PC-3 (cell line): ENCODE measurements at places on chromosomes 5 and 9.

- DNase-seq = no peak
Measured at GRCh38 chr9:75131700-75132099, 43.4 kb downstream of the OSTF1 start.

DNA sequence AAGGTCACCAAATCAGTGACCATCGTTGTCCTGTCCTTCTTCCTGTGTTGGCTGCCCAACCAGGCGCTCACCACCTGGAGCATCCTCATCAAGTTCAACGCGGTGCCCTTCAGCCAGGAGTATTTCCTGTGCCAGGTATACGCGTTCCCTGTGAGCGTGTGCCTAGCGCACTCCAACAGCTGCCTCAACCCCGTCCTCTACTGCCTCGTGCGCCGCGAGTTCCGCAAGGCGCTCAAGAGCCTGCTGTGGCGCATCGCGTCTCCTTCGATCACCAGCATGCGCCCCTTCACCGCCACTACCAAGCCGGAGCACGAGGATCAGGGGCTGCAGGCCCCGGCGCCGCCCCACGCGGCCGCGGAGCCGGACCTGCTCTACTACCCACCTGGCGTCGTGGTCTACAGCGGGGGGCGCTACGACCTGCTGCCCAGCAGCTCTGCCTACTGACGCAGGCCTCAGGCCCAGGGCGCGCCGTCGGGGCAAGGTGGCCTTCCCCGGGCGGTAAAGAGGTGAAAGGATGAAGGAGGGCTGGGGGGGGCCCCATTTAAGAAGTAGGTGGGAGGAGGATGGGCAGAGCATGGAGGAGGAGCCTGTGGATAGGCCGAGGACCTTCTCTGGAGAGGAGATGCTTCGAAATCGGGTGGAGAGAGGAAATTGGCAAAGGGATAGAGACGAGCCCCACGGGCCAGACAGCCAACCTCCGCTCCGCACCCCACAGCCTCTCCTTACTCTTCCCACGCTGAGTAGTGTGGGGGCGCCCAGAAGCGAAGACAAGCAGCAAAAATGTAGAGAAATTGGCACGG is 1.7 kb downstream of the RXFP3 start:
- DNase-seq = no peak

DNA sequence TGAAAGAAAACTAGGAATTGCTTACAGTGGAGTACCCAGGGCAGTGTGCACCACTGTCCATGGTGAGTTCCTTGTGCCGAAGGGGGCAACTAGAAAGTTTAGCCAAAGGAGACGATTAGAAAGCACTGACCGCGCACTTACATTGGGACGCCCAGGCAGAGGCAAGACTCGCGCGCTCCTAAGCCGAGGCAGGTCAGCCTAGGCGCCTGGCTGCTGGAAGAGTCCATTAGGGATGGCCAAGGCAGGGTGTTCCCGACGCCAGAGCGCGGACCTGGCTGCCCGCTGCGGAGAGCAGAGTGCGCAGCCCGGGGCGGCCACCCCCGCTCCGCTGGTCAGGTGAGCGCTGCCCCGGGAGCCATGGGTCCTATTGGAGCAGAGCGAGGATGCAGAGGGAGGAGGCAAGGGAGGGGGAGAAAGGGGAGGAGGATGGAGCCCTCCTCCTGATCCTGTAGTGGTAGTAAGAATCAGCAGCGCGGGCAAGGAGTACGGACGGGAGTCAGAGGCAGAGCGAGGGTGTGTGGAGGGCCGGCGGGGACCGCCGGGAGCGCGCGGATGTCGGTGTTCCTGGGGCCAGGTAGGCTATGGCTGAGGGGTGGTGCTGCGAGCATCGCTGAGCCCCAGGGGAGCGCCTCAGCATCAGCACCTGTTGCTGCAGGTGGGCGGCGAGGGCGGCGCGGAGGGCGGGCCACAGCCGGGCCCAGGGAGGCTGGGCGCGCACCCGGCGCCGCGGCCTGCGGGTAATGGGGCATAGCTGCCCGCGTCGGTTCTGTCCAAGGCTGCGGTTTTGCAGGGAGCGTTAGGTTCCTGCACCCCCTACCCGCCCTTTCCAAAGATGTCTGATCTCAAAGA is at the start of gene ADGRV1:
Gene ADGRV1 (plus strand): TSS at position 454 of the 849 bp plus-strand sequence. CDS start 99 bp downstream, at position 553.
- peak; percentile 99 for DNase-seq

- no peak for DNase-seq
Measured at GRCh38 chr9:133050142-133050541, 11.6 kb upstream of the CEL start.

DNA sequence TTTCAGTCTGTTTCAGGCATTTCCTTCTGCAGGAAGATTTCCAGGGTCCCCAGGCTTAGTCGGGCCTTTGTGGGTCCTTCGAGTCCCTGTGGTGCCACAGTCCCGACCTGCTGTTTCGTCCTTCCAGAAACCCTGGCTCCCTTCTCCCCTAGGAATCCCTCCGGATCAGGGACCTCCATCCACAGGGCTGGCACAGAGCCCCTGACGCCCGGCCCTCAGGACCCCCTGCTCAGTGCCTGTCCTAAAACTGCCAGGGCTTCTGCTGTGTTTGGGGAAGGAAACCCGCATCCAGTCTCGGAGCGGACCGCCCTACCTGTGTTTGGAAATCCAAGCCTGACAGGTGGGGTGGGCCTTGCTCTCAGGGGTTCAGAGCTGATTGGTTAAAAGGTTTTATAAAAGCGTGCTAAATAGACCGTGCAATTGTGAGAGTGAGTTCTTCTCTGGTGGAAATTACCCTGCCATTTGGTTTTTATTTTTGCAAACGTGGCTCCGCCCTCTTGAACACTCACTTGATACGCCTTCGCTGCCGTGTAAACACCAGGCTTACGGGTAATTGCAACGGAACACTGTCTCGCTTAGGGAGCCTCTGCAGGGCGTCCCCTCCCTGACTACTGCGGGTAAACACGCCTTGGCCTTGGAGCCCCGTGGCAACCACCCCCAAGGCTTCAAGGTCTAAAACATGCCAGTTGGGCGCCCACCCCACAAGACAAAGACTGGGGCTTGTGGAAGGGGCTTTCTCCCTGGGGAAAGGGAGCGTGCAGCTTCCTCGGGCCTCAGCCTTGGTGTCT is 121.2 kb downstream of the PHF2 start:
- no peak for DNase-seq

GRCh38 chr5:32785611-32786254 is 74.6 kb downstream of the NPR3 start:
- DNase-seq = peak; percentile 73

GRCh38 chr5:60023255-60023654 is 129.7 kb upstream of the PDE4D start:
- DNase-seq = no peak

DNA sequence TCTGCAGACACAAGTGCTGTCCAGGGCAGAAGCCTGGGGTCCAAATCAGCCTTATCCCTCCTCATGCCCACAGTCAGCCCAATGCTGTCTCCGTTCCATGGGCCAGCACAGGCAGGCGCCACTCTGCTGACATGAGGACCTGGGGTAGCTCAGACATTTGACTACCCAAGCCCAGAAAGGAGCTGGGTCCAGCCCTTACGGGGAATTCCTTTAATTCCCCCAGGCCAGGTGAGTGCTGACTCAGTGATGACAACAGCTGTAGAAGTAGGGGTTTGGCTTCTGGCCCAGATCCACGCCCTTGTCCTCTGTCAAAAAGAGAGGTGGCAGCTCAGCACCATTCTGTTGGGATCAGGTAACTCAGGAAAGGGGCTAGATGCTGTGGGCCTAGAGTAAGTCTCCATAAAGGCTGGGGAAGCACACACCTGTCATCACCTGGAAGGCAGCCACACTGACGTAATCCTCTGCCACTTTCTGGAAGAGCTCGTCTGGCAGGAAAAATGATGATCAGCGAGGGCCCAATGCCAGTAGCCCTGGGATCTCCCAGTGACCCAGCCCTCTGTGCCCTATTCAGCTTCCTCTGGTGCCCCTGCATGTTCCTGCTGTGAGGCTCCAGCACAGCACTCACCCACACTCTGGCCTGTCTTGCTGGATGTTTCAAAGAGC is 1.9 kb downstream of the RAB24 start:
- DNase-seq = peak; percentile 99

DNA sequence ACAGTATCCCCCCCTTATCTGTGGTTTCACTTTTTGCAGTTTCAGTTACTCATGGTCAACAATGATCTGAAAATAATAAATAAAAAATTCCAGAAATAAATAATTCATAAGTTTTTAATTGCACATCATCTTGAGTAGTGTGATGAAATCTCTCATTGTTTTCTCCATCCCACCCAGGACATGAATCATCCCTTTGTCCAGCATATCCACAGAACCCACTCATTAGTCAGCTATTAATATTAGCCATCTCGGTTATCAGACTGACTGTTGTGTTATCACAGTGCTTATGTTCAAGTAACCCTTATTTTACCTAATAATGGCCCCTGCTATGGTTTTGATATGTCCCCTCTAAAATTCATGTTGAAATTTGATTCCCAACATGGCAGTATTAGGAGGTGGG is 40.7 kb downstream of the FAM114A2 start:
- no peak for DNase-seq

DNA sequence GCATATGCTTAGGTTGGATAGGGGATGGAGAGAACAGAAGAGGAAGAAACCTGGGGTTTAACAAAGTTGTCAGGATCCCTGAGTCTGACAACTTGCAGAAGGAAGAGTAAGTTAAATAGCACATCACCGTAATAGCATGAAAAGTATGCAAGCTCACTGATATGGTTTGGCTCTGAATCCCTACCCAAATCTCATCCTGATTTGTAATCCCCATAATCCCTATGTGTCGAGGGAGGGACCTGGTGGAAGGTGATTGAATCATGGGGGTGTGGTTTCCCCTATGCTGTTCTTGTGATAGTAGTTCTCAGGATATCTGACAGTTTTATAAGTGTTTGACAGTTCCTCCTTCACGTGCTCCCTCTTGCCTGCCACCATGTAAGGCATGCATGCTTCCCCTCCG is 193.3 kb downstream of the PSAT1 start:
- no peak for DNase-seq

DNA sequence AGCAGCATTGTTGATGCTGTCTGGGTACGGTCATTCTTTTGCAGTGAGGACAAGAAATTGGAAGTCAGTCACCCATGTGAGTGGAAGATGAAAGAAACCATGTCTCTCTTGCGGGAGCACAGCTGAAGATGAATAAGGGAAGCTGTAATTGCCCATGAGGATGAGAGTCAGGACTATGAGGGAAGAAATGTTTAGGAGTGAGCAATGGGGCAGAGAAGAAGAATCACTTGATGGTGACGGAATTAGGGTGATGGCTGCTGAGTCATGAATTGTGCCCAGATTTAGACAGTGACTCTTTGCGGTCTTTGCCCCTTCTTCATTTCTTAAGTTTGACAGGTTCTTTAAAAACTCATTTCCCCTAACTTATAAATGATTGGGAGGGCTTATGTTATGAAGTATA is 183.3 kb downstream of the MAST4 start:
- DNase-seq = no peak

DNA sequence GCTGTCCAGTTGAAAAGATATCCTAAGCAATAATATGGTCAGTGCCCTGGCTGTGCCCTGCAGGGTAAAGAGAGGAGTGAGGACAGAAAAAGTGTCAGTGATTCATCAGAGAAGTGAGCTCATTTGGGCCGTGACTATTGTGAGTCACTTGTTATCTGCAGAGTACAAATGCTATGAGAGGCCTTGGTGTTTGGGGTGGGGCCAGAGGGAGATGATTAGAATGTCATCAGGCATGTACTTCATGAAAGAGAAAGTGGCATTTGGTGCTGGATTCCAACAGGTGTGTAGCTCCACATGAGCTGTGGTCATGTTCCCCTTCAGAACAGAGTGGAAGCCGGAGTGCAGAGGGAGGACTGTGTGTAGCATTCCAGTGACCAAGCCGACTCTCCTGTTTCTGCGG is 174.1 kb downstream of the KDM4C start:
- peak; percentile 56 for DNase-seq

DNA sequence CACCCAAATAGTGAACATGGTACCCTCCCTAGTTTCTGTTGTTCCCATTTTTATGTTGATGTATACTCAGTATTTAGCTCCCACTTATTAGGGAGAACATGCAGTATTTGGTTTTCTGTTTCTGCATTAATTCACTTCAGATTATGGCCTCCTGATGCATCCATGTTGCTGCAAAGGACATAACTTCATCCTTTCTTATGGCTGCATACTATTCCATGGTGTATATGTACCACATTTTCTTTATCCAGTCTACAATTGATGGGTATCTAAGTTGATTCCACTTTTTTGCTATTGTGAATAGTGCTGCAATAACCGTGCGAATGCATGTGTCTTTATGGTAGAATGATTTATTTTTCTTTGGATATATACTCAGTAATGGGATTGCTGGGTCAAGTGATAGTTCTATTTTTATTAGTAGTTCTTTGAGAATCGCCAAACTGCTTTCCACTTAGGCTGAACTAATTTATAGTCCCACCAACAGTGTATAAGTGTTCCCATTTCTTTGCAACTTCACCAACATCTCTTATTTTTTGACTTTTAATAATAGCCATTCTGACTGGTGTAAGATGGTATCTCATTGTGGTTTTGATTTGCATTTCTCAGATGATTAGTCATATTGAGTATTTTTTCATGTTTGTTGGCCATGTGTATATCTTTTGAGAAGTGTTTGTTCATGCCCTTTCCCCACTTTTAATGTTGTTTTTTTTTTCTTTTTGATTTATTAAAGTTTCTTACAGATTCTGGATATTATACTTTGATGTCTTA is 79.6 kb downstream of the SMIM15 start:
- DNase-seq = peak; percentile 14

DNA sequence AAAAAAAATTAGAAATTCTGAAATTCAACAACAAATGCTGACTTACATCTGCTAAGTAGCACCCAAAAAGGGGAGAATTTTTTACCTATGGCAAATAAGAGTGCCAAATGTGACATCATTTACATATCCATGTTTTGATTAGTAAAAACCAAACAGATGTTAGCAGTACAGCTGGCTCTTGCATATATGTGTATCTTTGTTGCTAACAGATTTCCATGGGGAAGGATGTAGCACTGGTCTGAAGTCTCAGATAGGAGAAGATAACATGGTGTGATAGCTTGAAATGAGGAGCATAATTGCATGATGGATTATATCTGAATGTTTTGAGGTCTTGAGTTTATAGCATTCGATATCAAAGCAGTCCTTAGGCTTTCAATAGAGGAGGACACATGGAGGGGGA is 17.5 kb downstream of the PIK3R1 start:
- DNase-seq = no peak

GRCh38 chr5:65811004-65811403 is 89.0 kb downstream of the NLN start:
- DNase-seq = peak; percentile 84

GRCh38 chr5:144086295-144086694 is 84.2 kb downstream of the YIPF5 start:
- no peak for DNase-seq

DNA sequence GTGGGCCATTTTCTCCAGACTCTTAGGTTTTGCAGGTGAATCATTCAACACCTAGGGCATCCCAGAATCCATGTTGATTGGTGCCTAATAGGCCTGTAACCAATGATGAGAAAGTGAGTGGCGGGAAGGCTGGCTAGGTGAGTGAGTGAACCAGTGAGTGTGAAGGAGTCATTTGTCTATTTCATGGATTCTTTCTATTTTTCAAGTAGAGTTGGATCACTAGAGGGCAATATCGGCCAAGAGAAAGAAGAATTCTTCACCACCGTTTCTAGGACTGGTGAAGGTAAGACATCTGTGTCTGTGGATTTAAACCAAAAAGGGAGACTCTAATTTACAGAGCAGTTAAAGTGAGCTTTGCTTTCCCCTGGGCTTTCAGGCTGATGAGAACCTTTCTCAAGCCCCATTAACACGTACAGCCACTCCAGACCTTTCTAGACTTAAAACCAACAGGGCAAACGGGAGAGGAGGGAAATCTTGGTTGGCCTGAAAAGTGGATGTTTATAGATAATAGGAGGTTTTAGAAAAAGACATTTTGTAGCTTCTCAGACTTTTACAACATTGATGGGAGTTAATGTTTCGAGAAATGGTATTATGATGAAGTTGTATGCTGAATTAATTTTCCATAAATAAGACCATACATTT is 114.3 kb upstream of the IL12B start:
- DNase-seq = peak; percentile 78
